ENCODE measurements at places on chromosomes 6 and 20. TPM values are rescaled to one million over a fixed set of nuclear protein-coding genes. Genes with fewer than 3 reads are reported as not detected.

Gene TTBK1
- total RNA-seq, result 0.27 TPM

Gene SMIM13
- 12.1 TPM for total RNA-seq

Gene PPP1R14C
- total RNA-seq, result not detected

Gene TUBB2B
- total RNA-seq, result 24.9 TPM

Gene LAMA4
- total RNA-seq, result 95.3 TPM

Gene HLA-DRB5
- 0.71 TPM for total RNA-seq

Gene NKAPL
- 7.5 TPM for total RNA-seq

Gene RBL1
- total RNA-seq, result 5.0 TPM

Gene SPAG4
- total RNA-seq, result 10.5 TPM

Gene HLA-C
- total RNA-seq, result 351 TPM

Gene SMAP1
- 26.0 TPM for total RNA-seq

Gene PEDS1
- 20.2 TPM for total RNA-seq

Gene MYCT1
- 6.8 TPM for total RNA-seq

Gene LATS1
- 25.3 TPM for total RNA-seq

Gene KIAA1755
- total RNA-seq, result 39.1 TPM

Gene PCSK2
- 2.8 TPM for total RNA-seq

Gene RBPJL
- not detected for total RNA-seq

Gene LMBRD1
- total RNA-seq, result 73.8 TPM

Gene TBPL1
- 8.2 TPM for total RNA-seq

Gene TAF11
- total RNA-seq, result 37.7 TPM

Gene ZNF831
- 0.28 TPM for total RNA-seq

Gene TMEM151B
- total RNA-seq, result 0.81 TPM

Gene RPL10A
- 2,085 TPM for total RNA-seq

Gene PTCRA
- not detected for total RNA-seq

Gene PACRG
- total RNA-seq, result 0.95 TPM

Gene GJA1
- total RNA-seq, result 15.0 TPM

Gene OVOL2
- not detected for total RNA-seq

All from sigmoid colon (tissue), 7 donors.